HFFc6 (cell line): ENCODE measurements at places on chromosomes 1 and 21. TPM values are rescaled to one million over a fixed set of nuclear protein-coding genes. Genes with fewer than 3 reads are reported as not detected.

The DRAXIN gene
- total RNA-seq = not detected in 2 replicates

The GNAT2 gene
- total RNA-seq = not detected in 2 replicates

The SORT1 gene
- 58.1 to 79.1 TPM (median 60.3 TPM) in 3 replicates for total RNA-seq

The CYP4A11 gene
- not detected in 3 replicates for total RNA-seq

The LIPI gene
- total RNA-seq = not detected in 3 replicates

The BRWD1 gene
- total RNA-seq = 16.6 to 20.0 TPM (median 18.1 TPM) in 3 replicates

The ATP1A4 gene
- not detected in 2 replicates for total RNA-seq

The ACKR1 gene
- not detected in 3 replicates for total RNA-seq

The KANK4 gene
- total RNA-seq = not detected in 3 replicates

The TBX15 gene
- total RNA-seq = 5.3 to 11.4 TPM (median 5.9 TPM) in 3 replicates

- no peaks in the 10 kb centered on the region for H3K36me3 ChIP-seq
- peaks cover 37% of the 10 kb centered on the region for H3K4me1 ChIP-seq
- no peak overlapping the region for H3K4me3 ChIP-seq
- H3K27ac ChIP-seq = peak overlapping the region; percentile 4; the same call in 1 of the 2 replicates
These were observed 501.3 kb downstream of the NUF2 start for GRCh38 chr1:163823017-163823416.

GRCh38 chr1:162303004-162303344 is 73.7 kb downstream of the SPATA46 start:
- H3K4me3 ChIP-seq = peak overlapping the region; percentile 14; the same call in 1 of the 2 replicates
- peak; percentile 48 for DNase-seq
- no peak overlapping the region for H3K27ac ChIP-seq

GRCh38 chr21:32803651-32804050 is 32.1 kb upstream of the PAXBP1 start:
- peak; percentile 8 for DNase-seq
- peaks cover 20% of the 10 kb centered on the region for H3K4me1 ChIP-seq
- H3K36me3 ChIP-seq = no peaks in the 10 kb centered on the region
- H3K27me3 ChIP-seq = peaks cover 20% of the 10 kb centered on the region

- no peak overlapping the region for H3K27ac ChIP-seq
- DNase-seq = peak; percentile 16
- no peaks in the 10 kb centered on the region for H3K36me3 ChIP-seq
- H3K4me3 ChIP-seq = no peak overlapping the region
These were observed 93.8 kb upstream of the TMPRSS2 start for GRCh38 chr21:41601573-41602368.

DNA sequence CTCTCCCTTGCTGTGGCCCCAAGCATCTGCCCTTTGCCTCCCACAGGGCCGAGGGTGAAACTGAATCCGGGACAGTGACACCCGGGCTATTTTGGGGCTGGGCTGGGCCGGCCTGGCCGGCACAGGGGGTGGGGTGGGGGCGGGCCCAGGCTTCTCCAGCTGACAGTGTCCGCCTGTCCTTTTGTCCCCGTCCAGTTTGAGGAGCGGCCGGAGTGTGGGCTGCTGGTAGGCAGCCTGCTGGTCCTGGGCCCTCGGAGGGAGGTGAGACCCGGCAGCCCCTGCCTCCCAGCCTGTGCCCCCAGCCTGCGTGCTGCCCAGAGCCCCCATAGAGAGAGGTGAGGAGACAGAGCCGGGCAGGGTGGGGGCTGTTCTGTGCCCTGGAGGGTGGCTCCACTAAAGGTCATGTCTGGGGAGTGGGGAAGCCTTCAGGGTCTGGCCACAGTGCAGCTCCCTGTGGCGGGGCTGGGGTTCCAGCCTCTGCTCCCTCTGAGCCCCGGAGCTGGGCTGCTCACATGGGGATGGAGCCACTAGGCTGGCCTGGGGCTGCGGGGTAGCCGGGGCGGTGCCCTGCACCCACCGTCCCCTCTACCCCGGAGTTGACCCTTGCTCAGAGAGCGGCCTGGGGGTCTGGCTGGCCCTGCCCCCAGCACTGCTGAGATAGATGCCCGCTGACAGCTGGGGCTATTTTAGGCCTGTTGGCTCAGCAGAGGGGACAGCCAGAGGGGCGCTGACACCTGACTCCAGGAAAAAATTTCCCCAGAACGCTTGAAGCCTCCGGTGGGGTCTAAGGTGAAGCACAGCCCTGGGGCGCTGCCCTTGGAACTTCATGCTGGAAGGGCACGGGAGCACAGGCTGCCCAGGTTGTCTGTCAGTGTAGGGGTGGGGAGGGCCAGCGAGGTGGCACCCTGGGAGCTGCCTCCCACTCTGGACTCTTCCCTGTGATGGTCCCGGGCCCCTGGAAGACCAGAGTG is at the start of gene OBSCN:
OBSCN (plus strand) TSS at position 194 of the 971 bp plus-strand sequence. CDS start 3,740 bp downstream, outside the sequence.
- no peaks in the 10 kb centered on the region for H3K4me1 ChIP-seq
- H3K27ac ChIP-seq = no peak within 1 kb of the TSS

DNA sequence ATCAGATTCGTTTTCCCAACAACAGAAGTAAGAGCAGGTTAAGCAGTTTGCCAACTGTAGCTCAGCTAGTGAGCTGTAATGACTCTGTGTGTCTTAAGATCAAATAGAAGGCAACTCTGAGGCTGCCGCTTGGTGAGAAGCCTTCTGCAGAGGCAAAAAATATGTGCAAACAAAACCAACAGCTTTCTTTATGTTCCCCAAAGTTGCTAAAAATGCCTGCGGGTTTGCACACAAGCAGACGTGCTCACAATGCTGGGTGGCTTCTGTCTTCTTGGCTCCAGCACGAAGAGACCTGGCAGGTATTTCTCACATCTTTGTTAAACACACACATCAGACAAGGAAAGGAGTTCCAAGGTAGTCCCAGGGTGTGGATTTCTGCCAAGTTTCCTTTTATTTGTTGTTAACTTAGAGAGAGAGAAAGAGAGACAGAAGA is 158.9 kb upstream of the JUN start:
- H3K4me1 ChIP-seq = peaks cover 8% of the 10 kb centered on the region; the same call in 1 of the 2 replicates
- DNase-seq = no peak
- H3K27me3 ChIP-seq = no peaks in the 10 kb centered on the region; the same call in none of the 2 replicates
- no peak overlapping the region for H3K27ac ChIP-seq
- H3K36me3 ChIP-seq = no peaks in the 10 kb centered on the region
- no peak overlapping the region for H3K4me3 ChIP-seq

DNA sequence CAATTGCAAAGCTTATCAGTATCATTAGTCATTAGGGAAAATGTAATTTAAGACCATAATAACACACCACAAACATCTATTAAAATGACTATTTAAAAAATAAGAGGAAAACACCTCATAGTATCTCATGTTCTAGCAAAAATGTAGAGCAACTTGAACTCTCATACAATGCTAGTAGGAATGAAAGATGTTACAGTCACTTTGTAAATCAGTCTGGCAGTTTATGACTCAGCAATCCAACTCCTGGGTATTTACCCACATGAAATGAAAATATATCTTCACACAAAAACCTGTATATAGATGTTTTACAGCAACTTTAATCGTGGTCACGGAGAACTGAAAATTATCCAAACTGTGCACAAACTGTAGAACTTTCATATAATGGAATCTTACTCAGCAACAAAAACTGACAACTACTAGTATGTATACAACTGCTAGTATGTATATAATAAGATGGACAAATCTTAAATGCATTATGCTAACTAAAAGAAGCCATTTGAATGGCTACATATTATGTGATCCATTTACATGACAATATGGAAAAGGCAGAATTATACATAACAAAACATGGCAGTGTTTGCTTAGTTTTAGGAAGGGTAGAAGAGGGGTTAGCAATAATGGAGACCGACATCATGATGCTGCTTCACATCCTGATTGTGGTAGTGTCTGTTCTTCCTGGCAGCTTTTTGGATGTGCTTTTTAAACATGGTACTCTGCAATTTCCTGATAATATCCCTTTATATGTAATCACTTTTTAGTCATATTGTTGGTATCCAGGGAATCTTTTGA is 267.0 kb downstream of the KCTD3 start:
- peaks cover 48% of the 10 kb centered on the region for H3K4me1 ChIP-seq
- DNase-seq = peak; percentile 65
- peak overlapping the region; percentile 60 for H3K4me3 ChIP-seq
- H3K36me3 ChIP-seq = peaks cover 25% of the 10 kb centered on the region

- no peaks in the 10 kb centered on the region for H3K4me1 ChIP-seq
- H3K36me3 ChIP-seq = peaks cover 6% of the 10 kb centered on the region; the same call in 1 of the 2 replicates
These were observed 462.8 kb upstream of the LRRC7 start for GRCh38 chr1:69104894-69105293.

- H3K4me1 ChIP-seq = peaks cover 69% of the 10 kb centered on the region
- peaks cover 18% of the 10 kb centered on the region for H3K36me3 ChIP-seq
- DNase-seq = peak; percentile 99
- H3K27ac ChIP-seq = peak overlapping the region; percentile 89
- peaks cover 4% of the 10 kb centered on the region; the same call in 1 of the 2 replicates for H3K27me3 ChIP-seq
These were observed 20.8 kb downstream of the KCNJ15 start for GRCh38 chr21:38277501-38278131.

DNA sequence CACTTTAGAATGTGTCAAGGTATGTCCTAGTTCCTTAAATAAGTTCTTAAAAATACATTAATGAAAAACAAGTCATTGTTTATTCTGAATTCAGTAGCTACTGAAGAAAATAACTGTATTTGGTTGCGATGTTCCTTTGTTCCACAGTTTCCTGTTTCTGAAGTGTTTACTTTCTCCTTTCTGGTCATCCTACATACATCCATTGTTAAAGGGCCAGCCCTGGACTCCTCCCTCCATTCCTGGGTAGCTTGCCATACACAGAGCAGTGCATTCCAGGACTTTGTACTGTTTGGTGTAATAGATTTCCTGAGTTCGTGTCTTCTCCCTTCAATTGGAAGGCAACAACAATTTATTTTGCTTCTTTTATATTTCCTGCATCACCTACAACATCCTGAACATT is 845.4 kb upstream of the CXADR start:
- H3K4me3 ChIP-seq = no peak overlapping the region
- H3K36me3 ChIP-seq = no peaks in the 10 kb centered on the region
- no peak for DNase-seq
- H3K4me1 ChIP-seq = no peaks in the 10 kb centered on the region
- H3K27me3 ChIP-seq = no peaks in the 10 kb centered on the region
- no peak overlapping the region for H3K27ac ChIP-seq
